NCI-H2081 treated with DMSO at 0.1 percent for 48 hours (cell line): ENCODE measurements at places on chromosomes 6 and 20.

DNA sequence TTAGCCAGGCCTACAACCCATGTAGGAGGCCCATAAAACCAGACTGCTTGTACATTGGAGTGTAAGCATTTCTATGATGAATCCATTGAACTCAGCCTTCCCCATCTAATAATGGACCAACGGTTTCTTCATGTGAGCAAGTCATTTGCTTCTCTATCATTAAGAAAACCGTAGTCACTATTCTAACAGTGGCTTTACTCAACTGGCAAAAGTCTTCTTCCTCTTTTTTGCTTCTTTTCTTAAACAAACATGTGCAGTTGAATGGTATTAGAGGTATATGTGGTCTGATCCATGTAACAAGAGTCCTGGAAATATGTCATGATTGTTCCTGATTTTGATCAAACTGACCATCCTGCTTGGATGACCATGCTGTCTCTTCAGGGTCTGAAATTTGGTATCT is 132.4 kb upstream of the STXBP5 start:
- DNase-seq = no peak

- DNase-seq = no peak
Observed at GRCh38 chr6:159727717-159728445, 575 bp downstream of the WTAP start.

DNA sequence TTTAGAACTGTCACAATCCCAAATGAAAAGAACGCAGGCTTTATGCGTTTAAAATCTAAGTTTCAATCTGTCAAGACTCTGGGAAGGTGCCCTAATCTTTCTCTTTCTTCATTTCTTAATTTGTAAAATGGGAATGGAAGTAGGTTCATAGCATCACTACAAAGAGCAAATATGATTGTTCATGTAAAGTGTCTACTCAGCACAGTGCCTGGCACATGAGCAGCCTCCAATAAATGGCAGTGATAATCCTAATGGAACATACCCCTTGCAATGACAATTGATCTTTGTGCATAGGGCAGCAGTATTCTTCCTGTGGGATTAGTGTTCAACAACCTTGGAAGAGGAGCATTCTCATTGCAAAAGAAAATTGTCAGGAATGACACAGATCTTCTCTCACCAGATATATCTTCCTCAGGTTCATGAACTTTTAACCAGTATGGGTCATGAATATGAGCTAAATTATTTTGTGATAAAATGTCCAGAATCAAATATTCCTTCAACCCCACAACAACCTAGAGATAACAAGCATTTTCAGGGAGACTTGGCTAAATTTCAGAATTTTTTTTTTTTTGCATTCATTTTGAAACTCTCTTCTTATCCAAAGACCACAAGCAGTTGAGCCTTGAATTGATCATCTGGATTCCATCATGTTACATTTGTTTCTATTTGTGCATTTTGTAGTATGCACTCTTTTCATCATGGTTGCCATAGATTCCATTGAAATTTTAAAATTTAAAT is 149.1 kb downstream of the TBX18 start:
- DNase-seq = no peak

DNA sequence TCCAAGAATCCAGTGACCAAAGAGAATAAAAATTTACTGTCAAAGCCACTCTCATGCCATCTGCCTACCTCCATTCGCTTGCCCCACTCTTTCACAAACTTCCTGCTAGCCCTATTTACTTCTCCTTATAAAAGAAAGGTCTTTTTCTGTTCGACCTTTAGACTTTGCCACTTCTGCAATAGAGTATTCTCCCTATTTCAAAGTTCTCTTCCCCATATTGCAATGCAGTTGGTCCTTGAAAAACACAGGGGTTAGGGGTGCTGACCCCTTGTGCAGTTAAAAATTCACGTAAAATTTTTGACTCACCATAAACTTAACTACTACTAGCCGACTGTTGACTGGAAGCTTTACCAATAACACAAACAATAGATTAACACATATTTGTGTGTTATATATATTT is 15.0 kb downstream of the CCN2 start:
- DNase-seq = no peak

GRCh38 chr6:8658416-8658815 is 223.1 kb upstream of the SLC35B3 start:
- no peak for DNase-seq

GRCh38 chr6:38142178-38142902 is 322.8 kb downstream of the ZFAND3 start:
- DNase-seq = no peak
